H4 (cell line): ENCODE measurements at places on chromosomes 7 and 10. TPM values are rescaled to one million over a fixed set of nuclear protein-coding genes. Genes with fewer than 3 reads are reported as not detected.

The DNA2 gene
- total RNA-seq = 12.5 and 17.6 TPM in 2 replicates

The TAS2R3 gene
- 0.08 TPM in 1 of 2 replicates, not detected in the other for total RNA-seq

The UCMA gene
- total RNA-seq = not detected in 2 replicates

The SH2B2 gene
- total RNA-seq = 1.8 and 3.3 TPM in 2 replicates

The ELOVL3 gene
- total RNA-seq = not detected in 2 replicates

The PKD2L1 gene
- not detected in 2 replicates for total RNA-seq

The ZNF365 gene
- total RNA-seq = 0.85 and 2.6 TPM in 2 replicates

The MYOZ1 gene
- 0.33 TPM in 1 of 2 replicates, not detected in the other for total RNA-seq

The GATA3 gene
- total RNA-seq = 0.21 and 0.64 TPM in 2 replicates

The CCDC146 gene
- total RNA-seq = 0.25 and 0.70 TPM in 2 replicates

The AKR1C8 gene
- total RNA-seq = 0.08 and 0.12 TPM in 2 replicates

The ELN gene
- not detected in 2 replicates for total RNA-seq

The ZNF107 gene
- total RNA-seq = 2.5 and 5.4 TPM in 2 replicates

The MUC3A gene
- total RNA-seq = not detected in 2 replicates

The FXYD4 gene
- not detected in 2 replicates for total RNA-seq

The TMEM176A gene
- total RNA-seq = not detected in 2 replicates

The NUTM2D gene
- 0.35 and 0.45 TPM in 2 replicates for total RNA-seq

The CCSER2 gene
- total RNA-seq = 8.2 and 16.1 TPM in 2 replicates

The PSD gene
- total RNA-seq = 0.06 TPM in 1 of 2 replicates, not detected in the other

The HMX2 gene
- total RNA-seq = 0.27 TPM in 1 of 2 replicates, not detected in the other

The FLNC gene
- total RNA-seq = 0.10 and 0.14 TPM in 2 replicates

The SHOC2 gene
- total RNA-seq = 20.8 and 29.0 TPM in 2 replicates

The TFEC gene
- 0.39 and 0.62 TPM in 2 replicates for total RNA-seq

The UNC5B gene
- total RNA-seq = 6.8 and 7.1 TPM in 2 replicates

The CALN1 gene
- total RNA-seq = 6.5 and 8.4 TPM in 2 replicates

The UNCX gene
- total RNA-seq = not detected in 2 replicates

The TRPV5 gene
- total RNA-seq = not detected in 2 replicates

The WEE2 gene
- total RNA-seq = not detected in 2 replicates

The TMEM130 gene
- total RNA-seq = 1.2 and 2.5 TPM in 2 replicates

The LRRTM3 gene
- total RNA-seq = not detected in 2 replicates

The PNLIP gene
- not detected in 2 replicates for total RNA-seq

The RPEL1 gene
- 0.08 TPM in 1 of 2 replicates, not detected in the other for total RNA-seq

The NKX2-3 gene
- not detected in 2 replicates for total RNA-seq
